ENCODE measurements at places on chromosomes 3 and 15.

- DNase-seq, result no peak
These were observed 389.1 kb upstream of the NDN start for GRCh38 chr15:24076090-24076784.

DNA sequence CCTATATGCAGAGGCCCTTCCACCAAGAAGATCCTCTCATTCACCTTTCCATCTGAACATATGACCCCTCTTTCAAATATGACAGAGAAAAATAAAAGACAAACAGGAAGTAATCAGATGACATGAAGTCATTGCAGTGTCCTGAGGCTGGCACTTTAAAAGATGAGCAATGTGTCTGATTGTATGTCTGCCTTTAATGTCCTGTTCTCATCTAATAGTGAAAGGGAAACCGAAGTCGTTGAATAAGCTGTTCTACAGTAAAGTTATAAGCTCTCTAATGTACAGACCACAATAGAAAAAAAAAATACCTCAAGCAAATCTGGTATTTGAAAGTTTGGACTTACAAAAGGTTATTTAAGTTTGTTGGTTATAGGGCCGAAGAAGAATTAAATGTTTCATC, 243.0 kb downstream of the CLSTN2 start:
- no peak for DNase-seq

GRCh38 chr3:155815030-155815545, 9.0 kb upstream of the C3orf33 start:
- DNase-seq, result no peak

DNA sequence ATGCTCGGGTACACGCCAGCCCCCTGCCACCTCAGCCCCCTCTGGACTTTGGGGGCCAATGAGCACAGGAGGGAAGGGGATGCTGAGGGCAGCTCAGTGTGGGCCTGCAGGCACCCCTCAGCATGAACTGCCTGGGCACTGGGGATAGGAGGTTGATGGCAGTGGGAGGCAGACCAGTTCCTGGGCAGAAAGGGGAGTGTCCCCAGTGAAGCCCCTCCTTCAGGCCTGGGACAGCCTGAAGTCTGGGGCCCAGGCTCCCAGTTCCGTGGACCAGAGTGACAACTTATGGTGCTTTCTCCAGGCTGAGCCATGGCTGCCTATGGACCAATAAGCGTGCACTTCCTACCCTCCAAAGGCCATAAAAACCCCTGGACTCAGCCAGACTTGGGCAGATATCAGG, 63.3 kb upstream of the IMPG2 start:
- no peak for DNase-seq

- no peak for DNase-seq
These were observed 111.0 kb upstream of the TRPM1 start for GRCh38 chr15:31212326-31213080.

DNA sequence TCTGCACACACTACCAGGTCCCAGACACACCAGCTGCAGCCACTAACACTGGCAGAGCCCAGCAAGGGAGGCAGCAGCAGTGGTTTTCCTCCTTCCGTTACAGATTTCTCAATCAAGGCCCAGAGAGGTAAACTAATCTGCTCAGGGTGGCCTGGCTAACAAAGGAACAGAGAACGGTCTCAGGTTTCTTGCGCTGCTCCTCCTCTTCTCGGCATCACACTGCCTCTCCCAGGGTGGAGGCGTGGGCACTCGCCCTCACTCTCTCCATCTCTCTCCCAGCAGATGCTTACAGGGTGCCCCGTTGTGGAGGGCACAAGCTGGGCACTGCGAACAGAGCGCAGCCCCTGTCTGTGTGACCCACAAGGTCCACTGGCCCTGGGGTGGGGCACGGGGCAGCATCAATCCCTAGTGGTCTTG, 228.7 kb downstream of the VPS13C start:
- DNase-seq, result no peak

DNA sequence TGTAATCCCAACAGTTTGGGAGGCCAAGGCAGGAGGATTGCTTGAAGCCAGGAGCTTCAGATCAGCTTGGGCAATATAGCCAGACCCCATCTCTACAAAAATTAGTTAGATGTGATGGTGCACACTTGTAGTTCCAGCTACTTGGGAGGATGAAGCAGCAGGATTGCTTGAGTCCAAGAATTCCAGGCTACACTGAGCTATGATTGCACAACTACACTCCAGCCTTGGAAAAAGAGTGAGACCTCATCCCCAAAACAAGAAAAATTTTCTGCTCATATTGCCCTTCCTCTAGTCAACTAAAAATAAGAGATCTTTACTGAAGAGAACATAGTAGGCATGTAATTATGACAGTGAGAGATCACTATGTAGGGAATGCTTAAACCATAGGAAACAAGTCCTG, 60.9 kb upstream of the SPATA12 start:
- no peak for DNase-seq

DNA sequence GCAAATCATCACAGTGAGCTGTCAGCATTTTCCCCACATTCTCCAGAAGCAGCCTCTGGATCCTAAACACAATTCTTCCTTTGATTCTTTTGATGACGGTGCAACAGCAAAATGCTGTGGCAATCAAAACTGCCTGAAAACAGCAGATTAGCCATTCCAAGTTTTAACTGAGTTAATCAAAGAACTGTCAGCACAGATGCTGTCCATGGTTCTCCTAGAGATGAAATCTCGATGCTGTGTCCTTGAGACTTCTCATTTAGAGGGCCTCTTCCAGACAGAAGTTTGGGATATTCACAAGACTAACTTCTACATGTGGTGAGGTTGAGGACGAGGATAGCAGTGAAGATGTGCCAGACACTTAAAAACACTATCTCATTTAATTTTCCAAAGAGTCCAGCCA, 50.4 kb upstream of the GYG1 start:
- DNase-seq, result no peak

DNA sequence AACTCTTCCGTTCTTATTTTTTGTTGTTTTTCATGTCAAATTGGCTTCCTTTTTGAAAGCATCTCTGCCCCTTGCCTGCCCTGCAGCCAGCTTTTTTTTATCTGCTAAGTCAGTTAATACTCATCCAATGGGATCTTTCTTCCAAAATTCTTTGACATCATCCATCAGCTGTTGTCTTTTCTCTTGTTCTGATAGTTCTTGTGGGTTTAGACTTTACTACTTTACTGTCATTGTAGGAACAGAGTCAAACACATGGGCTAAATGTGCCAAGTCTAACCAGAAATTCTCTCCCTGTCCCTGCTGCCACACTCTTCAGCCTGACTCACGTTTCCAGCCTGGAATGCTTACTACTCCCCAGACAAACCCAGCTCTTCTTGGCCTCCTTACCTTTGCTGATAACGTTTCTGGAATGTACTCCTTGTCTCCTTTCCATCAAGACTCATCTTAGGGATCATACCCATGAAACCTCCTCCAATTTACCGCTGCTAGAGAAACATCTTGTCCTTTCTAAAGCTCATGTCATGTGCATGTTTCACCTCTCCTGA, 10.7 kb upstream of the VPS8 start:
- DNase-seq, result no peak

- no peak for DNase-seq
These were observed 871.2 kb upstream of the NR2F2 start for GRCh38 chr15:95459273-95459672.

GRCh38 chr3:10771486-10772270, 44.4 kb upstream of the SLC6A11 start:
- no peak for DNase-seq

DNA sequence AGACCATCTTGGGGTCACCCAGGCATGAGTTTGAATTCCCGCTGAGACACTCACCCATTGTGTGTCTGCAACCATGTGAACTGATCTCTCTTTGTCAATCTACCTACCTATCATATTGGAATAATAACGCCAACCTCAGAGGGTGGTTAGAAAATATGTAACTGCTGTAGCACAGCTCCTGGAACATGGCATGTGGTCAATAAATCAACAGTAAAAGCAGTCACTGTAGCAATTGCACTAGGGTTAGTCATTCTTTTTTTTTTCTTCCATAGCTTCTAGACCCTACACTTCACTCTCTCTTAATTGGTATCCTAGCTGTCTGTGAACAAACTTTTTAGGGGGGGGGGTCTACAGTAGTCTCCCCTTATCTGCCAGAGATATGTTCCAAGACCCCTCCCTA, 64.2 kb upstream of the SLCO2A1 start:
- DNase-seq, result no peak

DNA sequence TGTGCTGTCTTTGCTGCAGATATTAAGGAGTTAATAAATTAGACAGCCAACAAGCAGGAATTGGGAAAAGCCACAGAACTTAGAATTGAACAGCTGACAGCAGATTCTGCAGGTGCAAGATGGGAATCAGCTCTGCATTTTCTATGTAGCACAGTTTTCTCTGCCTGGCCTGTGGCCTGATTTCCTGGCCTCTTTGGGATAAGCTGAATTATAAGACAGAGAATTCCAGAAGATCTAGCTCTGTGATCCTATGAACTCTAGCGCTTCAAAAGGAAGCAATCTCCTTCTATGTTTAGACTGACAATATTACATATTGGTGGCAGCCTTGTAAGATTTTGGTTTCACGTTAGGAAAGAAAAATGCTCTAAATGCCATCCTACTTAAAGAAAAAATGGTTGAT, 24.0 kb upstream of the SOX2 start:
- no peak for DNase-seq

- no peak for DNase-seq
These were observed 1.7 kb downstream of the HYAL2 start for GRCh38 chr3:50320853-50321335.

DNA sequence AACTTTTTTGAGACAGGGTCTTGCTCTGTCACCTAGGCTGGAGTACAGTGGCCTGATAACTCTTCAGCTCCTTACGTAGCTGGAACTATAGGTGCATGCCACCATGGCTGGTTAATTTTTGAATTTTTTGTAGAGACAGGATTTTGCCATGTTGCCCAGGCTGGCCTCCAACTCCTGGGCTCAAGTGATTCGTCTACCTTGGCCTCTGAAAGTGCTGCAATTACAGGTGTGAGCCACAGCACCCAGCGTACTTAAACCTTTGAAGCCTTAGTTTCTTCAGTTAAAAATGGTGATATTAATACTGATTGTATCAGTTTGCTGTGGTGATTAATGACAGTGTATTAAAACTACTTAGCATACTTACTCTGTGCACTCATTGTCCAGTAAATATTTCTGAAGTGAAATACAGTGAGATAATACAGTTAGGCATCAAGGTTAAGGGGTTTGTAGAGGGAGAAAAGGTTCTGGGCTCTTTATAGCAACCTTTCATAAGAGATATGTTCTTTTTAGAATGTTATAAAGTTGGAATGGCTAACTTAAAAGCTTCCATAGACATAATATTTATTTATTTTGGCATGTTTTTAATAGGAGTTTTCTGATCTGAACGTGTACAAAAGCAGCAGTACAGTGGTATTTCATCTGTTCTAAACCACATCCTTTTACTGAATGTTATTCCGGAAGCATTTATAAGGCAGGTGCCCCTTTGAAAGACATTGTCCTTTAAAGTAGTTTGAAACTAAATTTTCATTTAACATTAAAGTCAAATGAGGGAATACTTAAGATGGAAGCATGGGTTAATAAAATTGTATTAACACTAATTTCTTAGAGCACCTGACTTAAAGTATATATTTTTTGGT, 23.6 kb downstream of the NCK1 start:
- DNase-seq, result no peak

DNA sequence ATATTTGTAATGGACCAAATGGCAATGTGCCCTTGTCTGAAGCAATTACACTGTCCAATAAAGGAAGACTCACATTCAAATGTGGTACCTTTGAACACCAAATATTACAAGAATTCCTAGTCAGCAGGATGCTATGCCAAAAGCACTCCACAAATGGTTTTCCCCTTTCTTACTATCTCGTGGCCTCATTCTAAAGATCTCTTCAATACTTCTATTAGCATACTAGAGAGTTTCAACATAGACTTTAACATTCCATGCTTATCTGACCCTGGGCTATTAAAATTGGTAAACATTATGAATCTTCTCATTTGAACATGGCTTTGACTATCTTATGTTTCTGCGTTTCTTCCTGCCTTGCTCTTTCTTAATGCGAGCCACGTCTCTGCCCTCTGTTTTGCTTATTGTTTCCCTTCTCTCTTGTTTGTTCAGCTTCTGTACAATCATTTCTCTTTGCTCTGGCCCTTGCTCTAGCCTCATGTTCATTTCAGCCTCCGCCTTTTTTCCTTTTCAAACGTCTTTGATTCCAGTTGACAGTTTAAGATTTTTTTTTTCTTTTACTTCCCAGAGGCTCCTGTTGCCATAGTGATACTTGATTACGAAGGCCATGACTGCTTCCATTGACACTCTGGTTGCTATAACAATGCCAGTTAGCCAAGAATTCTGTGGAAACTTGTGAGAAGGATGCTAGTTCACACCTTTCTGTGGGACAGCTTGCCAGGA, 49.5 kb upstream of the SLC9A9 start:
- DNase-seq, result no peak

DNA sequence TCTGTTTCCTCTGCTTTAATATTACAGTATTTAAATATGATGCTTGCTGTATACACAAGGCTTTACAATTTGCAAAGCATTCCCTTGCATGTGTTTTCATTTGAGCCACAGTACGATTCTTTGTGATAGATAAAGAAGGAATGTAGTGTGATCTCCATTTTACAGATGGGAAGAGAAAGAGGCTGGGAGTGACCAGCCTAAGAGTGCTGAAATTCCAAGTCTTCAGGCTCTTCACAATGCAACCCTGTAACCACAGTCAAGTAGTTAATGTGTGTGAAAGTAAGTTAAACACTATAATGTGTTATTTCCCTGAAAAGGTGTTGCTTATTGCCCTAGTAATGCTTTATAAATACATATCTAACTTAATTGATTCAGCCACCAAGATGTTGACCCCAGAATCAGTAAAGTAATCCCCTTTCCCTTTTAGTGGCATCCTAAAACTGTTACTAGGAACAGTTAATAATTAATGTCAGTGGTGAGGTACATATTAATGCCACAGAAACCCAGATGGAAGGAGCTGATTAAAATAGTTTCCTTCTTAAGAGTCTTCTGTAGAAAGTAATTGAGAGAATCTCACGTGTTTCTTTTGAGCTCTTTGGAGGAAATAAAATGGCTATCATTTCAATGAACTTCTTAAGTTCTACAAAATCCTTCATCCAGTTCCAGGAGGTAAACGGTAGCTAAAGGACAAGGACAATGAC, 110.4 kb downstream of the IL12A start:
- DNase-seq, result no peak

- peak; percentile 9 for DNase-seq
These were observed 7.7 kb downstream of the SNX4 start for GRCh38 chr3:125512135-125512920.

GRCh38 chr3:183159333-183159732, 3.2 kb downstream of the LAMP3 start:
- no peak for DNase-seq

GRCh38 chr3:463252-464192, 267.0 kb downstream of the CHL1 start:
- no peak for DNase-seq

GRCh38 chr3:176765382-176765900, 431.8 kb downstream of the TBL1XR1 start:
- DNase-seq, result no peak

GRCh38 chr15:25985165-25985564, 122.0 kb upstream of the ATP10A start:
- DNase-seq, result no peak

DNA sequence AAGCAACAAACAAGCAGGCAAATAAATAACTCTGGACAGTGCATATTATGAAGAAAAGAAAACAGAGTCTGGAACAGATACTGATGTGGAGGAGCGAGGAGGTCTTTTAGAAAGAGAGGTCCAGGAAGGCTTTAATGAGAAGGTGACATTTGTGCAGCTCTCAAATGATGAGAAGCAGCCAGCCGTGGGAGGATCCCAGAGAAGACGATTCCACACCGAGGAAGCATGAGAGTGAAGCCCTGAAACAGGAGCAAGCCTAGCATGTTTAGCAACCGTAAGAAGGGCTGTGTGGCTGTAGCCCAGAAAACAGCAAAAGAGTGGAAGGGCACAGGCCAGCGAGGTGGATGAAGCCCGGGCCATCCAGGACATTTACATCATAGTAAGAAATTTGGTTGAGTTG, 93.1 kb downstream of the RAD18 start:
- DNase-seq, result no peak

Data from activated CD4-positive, CD25-positive, alpha-beta regulatory T cell treated with anti-CD3 and anti-CD28 coated beads, Interleukin-2, amount 50 U/mL, for 16 hours (primary cell).